ENCODE measurements at places on chromosomes 7 and 10.

DNA sequence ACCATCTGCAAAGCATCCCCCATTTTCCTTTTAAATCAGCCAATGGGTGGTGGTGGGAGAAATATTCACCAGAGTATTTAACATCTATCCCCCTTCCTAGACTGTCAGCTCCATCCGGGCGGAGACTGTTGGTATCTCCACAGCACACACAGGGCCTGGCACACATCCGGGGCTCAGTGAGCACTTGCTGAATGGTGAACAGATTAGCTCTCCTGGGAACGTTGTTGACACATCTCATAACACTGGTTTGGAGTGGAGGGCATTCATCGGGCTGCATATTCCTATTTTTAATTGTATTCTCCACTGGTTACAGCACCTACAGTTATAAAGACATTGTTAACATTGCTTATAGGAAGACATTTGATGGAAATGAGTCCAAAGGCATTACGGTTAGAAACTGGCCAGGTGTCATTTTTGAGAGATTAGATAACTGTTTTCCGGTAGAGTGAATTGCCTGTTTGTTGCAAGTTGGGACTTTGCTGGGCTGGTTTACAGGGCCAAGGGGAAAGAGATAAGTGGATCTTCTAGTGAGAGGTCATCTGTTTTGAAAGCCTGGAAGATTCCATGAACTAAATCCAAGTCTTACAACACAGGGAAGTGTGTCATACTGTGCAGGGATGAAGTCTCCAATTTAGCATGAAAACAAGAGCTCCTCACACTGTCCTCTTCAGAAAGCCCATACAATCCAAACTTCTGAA is 101.8 kb downstream of the EGFR start:
- no peak for DNase-seq

DNA sequence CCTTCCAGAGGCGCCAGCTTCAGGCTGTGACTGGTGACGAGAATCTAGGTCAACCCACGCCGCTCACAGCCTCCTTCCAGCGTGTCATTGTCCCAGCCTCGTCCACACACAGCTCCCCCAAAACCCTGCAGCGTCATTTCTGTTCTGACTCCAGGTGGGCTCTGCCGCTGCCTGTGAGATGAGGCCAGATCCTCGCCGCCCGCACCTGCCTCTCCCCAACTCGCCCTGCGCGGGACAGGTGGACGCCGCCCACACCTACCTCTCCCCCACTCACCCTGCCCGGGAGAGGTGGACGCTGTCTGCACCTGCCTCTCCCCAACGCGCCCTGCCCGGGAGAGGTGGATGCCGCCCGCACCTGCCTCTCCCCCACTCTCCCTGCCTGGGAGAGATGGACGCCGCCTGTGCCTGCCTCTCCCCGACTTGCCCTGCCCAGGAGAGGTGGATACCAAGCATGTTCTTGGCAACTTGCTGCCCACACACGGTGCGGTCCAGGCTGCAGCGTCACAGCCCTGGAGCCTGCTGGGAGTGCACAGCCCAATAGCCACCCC is 32.0 kb upstream of the CFAP46 start:
- DNase-seq = no peak

DNA sequence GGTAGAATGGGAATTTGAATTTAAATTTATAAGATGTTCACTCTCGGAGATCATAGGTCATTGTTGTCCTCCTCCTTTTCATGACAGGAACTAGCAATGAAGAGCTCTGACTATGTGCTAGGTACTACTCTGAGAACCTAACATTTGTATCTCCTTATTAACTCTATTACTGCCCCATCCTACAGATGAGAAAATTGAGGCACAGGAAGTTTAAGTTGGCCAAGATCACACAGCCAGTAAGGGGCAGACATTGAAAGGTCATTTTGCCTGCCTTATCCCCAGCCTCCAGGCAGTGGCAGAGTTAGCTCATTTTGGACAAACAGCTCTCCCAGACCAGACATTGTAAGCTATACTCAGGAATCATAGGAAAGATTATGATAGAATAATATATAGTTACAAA is 6.0 kb downstream of the SRGN start:
- no peak for DNase-seq

- no peak for DNase-seq
Measured at GRCh38 chr7:156458011-156458410, 182.6 kb upstream of the RNF32 start.

GRCh38 chr10:132383751-132384196 is 13.2 kb upstream of the PWWP2B start:
- DNase-seq = no peak

DNA sequence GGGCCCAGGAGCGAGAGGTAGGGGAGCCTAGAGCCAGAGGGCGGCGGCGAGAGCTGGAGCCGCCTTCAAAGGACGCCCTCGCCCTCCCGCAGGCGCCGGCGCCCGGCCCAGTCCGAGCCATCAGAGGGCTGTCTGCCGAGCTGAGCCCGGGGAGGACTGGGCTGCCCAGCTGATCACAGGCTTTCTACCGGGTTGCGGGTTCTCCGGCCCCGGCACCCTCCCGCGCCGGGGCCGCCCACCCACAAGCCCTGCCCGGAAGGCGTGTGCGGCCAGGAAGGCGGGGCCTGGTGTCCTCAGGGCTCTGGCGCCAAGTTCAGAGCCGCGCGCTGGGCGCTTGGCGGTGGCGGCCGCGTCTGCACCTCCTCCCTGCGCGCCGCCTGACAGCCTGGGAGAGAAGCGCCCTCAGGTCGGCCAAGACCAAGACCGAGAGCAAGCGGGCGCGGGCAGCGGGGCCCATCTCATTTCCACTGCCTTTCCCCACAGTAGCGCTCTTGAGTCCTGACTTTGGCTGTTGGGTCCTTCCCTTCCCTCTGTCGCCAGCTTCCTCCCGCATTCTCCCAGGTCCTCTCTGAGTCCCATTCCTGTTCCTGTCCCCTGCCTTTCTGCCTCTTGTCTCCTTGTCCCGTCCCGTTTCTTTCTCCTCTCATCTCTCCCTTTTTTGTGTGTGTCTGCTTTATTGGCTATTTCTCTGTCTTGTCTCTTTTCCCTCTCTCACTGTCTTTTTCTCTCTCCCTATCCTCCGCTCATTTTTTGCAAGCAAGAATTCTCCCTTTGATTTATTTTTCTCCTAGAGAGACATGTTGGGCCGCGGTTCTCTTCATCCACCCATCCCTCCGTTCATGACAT is 60.6 kb upstream of the MSMB start:
- no peak for DNase-seq

DNA sequence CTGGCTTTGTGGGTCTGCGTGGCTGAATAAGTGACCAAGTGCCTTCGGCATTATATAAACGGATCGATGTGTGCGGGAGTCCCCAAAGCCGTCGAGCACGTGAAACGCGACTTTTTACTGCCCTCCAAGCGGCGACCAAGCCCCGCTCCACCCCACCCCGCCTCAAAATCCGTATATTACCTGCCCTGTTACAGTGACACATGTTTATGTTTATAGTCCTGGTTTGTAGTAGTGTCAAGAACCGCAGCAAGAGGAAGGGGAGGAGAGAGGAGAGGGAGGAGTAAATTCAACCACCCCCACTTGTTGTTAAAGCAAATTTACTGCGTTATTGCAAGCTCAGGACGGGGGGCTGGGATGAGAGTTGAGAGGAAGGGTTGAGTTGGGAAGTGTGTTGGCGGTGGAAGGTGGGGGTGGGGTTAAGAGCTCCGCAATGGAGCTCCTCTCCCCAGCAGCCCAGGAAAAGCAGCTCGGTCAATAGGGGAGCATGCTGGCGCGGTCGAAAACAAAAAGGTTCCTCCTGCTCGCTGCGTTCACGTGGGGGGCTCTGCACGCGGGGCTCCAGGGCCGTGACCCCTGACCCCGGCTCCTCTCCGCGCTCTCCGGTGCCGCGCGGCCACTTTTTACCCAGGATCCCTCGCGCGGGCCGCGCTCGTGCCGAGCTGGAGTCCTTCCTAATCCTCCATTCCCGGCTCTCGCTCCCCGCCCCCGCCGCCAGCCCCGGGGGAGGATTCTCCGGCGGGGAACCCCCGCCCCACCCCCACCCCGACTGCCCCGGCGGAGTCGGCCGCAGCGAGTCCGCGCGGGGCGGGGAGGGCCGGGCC is at the start of gene SKIDA1:
Gene SKIDA1, minus strand, starts transcription at position 316 of the 821 bp plus-strand sequence. CDS start 7,860 bp downstream, outside the sequence.
- DNase-seq = no peak

Data from stimulated activated CD8-positive, alpha-beta memory T cell treated with anti-CD3 and anti-CD28 coated beads, Interleukin-4, amount 100 ng/mL, for 4 hours (primary cell).